ENCODE measurements at places on chromosomes 6 and 20. TPM values are rescaled to one million over a fixed set of nuclear protein-coding genes. Genes with fewer than 3 reads are reported as not detected.

The TRAPPC3L gene
- 0.17 TPM for total RNA-seq

The KHDC1L gene
- not detected for total RNA-seq

The ANKRD66 gene
- total RNA-seq: not detected

The HS3ST5 gene
- total RNA-seq: not detected

The VSX1 gene
- total RNA-seq: not detected

The CTCFL gene
- total RNA-seq: not detected

The VTA1 gene
- total RNA-seq: 49.8 TPM

The FAM162B gene
- 4.3 TPM for total RNA-seq

The BAG2 gene
- total RNA-seq: 1.5 TPM

The QRSL1 gene
- total RNA-seq: 12.6 TPM

The NFATC2 gene
- total RNA-seq: 4.8 TPM

The HLA-DRB5 gene
- total RNA-seq: not detected

The BRPF3 gene
- 11.6 TPM for total RNA-seq

DNA sequence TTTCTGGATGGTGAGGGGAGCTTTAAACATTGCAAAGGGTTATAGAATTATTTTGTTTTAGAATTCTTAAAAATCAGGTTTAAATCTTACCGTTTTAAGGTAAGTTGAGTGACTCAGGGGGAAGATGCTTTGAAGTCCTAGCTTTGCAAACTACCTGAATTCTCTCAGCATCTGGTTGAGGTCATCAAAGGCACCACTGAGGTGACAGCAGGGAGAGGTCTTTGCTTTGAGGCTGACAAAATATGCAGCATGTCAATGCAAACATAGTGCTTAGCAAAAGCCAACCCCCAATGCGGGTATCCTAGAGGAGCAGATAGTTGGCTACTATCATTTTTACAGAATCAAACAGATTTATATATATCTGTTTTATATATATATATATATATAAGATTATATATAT lies 219.5 kb downstream of the SLC24A3 start:
- no peak for DNase-seq

- DNase-seq: no peak
Measured at GRCh38 chr6:72140795-72141194, 254.4 kb downstream of the RIMS1 start.

- DNase-seq: peak; percentile 17
Measured at GRCh38 chr6:52325695-52326471, 36.1 kb upstream of the PAQR8 start.

DNA sequence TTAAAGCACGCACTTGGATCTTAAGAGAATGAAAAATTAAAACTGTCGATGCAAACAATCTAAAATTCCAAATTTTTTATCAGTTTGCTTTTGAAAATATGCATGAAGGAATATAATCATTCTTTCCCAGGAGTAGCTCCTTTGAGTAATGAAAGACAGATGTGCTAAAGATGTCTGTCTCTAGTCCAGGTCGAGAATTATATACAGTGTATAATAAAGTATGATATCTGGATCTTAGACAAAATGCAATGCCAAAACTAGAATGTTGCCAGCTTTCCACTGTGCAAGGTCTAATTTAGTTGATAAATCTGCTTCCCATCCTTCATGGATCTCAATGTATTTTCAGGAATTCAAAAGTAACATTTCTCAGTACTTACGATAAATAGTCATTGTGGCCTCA lies 65.1 kb upstream of the ADGRG6 start:
- no peak for DNase-seq

DNA sequence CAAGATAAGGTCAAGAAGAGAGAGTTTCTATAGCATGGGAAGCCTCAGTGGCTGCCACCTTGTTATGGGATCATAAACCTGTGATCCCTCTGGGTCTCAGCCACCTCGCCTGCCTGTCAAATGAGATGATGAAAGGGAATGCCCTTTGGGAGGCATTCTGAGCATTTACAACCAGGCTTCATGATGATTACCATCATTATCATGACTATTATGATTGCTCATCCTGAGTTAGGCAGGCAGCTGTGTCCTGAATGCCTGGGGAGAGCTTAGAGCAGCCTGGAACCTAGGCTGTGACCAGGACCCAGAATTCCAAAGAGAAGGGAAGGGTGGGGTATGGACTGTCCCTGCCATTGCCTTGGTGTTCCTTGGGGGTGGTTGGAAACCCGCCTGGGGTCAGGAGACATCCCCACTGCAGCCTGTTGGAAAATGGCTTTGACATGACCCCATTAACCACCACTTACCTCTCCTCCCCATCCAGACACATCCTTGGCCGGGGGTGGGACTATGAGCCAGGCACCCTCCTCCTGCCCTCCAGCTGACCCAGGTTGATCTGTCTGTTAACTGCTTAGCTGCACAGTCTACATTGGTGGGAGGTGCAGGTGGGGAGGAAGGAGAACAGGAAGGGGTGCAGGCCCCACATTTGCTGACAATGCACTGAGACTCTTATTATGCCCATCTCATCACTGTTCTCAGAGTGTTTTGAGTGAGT lies 51.9 kb downstream of the LRFN2 start:
- DNase-seq: no peak

DNA sequence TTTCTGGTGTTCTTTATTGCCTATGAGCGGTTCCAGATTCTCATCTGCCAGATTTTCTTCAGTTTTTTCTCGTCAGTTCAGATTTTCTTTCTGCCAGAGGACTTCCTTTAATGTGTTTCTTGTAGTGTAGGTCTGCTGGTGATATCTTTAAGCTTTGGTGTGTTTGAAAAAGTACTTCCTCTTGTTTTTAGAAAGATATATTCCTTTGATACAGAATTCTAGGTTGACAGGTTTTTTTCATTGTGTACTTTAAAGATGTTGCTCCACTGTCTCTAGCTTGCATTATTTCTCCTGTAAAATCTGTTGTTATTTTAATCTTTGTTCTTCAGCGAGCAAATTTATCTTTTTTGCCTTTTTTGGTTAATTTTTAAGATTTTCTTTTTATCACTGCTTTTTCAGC lies 36.9 kb downstream of the ASXL1 start:
- no peak for DNase-seq

DNA sequence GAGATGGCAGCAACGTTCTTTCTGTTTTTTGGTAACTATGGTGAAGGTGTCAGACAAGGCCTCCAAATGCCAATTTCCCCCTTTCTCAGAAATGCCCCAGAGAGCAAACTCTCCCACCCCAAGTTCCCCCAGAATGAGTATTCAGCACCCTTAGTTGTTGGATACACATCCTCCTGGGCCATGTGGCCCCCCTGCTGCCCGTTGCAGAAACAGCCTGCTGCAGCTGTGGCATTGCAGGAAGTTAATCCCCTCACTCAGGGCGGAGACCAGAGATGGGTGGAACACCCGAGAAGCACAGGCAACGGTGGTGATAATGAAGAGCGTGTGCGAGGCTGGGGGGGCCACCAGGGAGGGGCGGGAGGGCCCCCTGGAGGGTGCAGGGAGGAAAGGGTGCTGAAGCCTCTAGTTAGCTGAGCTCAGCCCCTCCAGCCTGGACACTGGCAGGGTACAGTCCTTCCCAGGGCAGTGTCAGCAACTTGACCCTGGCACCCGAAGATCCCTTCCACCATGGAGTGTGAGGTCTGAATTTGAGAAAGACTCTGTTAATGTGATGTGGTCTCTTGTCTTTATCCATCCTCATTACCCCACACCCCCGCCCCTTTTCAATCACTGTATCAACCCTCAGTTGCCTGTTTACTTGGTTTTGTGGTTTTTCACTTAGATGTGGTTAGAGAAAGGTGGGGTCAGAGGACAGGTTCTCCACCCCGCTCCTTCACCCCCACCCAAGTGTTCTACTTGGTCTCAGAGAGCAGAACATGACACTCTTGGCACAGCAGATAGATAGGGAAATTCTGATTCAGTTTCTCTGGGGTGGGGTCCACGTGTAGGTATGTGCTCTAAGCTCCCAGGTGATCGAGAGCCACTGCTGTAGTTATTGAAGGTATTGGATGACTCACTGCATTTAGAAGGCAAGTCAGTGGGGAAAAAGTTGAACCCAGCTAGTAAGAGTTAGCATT lies 208.8 kb upstream of the SUPT3H start:
- no peak for DNase-seq

- DNase-seq: peak; percentile 28
Measured at GRCh38 chr6:30450909-30451841, 38.1 kb upstream of the HLA-E start.

- no peak for DNase-seq
Measured at GRCh38 chr6:105210932-105211531, 31.2 kb upstream of the POPDC3 start.

GRCh38 chr20:43726333-43726732 lies 469 bp downstream of the GTSF1L start:
- no peak for DNase-seq

- no peak for DNase-seq
Measured at GRCh38 chr6:87701344-87701675, 723 bp downstream of the AKIRIN2 start.

DNA sequence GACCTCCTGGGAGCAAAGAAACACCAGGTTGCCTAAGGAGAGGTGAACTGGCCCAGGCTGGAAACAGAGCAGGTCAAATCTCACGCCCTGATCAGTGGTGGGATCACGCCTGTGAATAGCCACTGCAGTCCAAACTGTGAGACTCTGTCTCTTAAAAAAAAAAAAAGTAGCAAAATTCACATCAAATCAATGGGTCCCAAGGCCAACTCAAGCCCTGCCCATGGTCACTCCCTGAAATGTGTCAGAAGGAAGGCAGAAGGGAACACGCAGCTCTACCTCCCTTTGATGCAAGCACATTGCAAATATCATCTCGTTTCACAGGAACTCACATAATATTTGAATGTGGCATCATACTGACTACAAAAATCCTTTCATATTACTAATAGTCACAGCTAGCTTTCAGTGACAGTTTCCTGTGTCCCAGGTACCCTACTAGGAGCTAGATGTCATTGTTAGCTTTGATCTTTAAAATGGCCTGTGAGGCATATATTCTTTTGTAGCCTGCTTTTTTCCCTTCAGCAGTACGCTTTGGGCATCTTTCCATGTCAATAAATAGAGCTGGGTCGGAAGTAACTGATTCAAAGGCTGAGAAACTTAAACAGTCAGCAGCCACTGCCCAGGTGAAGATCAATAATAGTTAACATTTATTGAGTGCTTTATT lies 14.4 kb upstream of the TTPAL start:
- no peak for DNase-seq

GRCh38 chr6:105482227-105482844 lies 79.5 kb upstream of the PREP start:
- peak; percentile 67 for DNase-seq

DNA sequence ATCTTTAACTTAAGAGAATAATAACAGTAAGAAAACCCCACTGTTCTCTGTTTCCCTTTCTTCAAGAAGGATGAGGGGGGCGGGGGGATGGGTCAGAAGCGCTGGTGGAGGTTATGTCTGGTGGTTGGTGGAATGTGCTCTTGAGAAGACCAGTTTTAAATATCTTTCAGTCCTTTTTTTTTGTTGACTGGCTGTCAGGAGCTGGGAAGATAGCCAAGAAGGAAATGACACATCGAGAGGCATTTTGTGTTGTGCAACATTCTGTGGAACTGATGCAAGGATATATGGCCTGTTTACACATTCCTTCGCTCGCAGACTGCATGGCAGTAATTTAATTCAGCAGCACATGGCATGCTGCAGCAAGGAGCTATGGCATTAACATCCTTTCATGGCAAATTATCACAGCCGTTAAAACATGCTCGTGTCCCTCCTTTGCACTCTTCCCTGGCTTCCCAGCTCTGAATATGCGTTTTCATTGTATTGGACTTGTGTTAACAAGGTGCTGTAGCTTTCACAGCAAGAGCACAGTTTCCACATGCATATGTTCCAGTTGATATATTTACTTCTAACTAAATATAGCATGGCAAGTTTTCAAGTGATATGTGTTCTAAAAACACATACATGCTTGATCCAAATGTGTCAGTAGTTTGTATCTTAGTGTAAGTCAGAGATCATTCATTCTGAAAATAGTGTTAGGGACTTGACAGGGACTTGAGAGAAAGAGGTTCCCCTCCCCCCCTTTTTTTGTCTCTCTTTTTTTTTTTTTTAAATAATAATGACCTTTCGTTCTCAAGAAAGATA lies 68.2 kb upstream of the SUPT3H start:
- DNase-seq: peak; percentile 98

GRCh38 chr6:5997420-5997987 lies 9.2 kb downstream of the NRN1 start:
- DNase-seq: peak; percentile 68

GRCh38 chr20:4130404-4131189 lies 115.2 kb upstream of the RNF24 start:
- DNase-seq: peak; percentile 64

GRCh38 chr6:150696190-150696589 lies 96.5 kb downstream of the PLEKHG1 start:
- no peak for DNase-seq

Data from dermis blood vessel endothelial cell (primary cell).